SK-N-SH (cell line): ENCODE measurements at places on chromosomes 2 and 18.
A peak's percentile ranks its signal among the peaks of the same experiment; 100 is the strongest.

GRCh38 chr18:43869451-43870008 is 592.2 kb upstream of the SYT4 start:
- DNase-seq: no peak

- DNase-seq: no peak
Observed at GRCh38 chr18:58565021-58565420, 63.9 kb downstream of the ALPK2 start.

- DNase-seq: peak; percentile 13
Observed at GRCh38 chr2:159396799-159397198, 110.3 kb upstream of the WDSUB1 start.

DNA sequence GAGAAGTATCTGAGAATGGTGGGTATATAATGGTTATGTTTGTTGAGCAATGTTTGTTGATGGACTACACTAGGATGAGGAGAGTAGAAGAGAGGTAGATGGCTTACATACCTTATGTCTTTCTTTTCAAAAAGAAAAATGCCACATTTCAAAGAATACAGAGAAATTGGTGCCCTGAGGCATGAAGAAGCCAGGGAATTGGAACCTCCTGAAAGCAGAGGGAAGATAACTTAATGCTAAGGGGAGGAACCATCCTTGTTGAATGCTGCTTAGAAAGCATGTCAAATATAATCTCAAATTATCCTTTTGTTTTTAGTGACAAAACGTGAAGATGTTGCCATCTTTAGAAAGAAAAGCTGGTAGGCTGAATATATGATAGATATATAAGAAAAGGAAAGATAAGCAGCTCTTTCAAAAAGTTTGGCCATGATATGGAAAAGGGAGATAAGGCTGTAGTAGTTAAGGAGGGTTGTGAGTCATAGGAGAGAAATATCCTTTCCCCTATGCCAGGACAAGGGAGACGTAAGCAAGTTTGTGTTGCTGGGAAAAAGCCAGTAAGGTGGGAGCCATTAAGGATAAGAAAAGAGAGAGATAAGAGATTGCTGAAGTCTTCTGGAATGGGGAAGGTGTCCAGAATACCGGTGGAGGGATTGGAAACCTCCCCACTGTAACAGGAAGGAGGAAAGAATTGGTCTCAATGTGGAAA is 66.3 kb downstream of the SCN2A start:
- no peak for DNase-seq

DNA sequence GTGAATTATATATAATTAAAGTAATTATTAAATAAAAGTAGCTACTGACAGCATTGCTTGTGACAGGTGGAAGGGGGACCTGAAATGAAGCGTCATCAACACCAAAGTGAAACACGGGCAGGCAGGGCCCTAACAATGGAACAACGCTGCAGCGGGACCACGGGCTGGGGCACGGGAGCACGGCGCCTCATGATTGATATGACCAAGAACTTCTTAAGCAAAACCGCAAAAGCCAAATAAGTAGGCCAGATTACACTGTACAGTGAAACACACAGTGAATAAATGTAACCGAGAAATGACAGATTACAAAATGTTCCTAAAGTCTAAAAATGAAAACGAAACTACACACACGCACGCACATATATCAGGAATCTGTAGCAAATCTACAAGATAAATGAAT is 81.4 kb downstream of the SNTG2 start:
- no peak for DNase-seq

DNA sequence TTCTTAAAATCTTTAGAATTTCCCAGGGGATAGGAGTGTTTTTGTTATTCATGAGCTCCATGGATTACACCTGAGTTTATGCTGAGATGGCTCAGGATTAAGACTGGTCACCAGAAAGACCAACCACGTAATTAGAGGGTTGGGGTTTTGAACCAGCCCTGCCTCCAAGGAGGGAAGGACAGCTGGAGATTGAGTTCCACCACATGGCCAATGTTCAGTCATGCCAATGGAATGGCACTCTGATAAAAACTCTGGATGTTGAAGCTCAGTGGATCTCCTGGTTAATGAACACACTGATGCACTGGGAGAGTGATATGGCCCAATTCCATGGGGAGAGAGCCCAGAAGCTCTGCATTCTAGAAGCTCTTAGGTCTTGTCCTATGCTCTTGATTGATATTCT is 38.7 kb upstream of the PTPN4 start:
- no peak for DNase-seq
